ENCODE measurements at places on chromosomes 5 and 9.

DNA sequence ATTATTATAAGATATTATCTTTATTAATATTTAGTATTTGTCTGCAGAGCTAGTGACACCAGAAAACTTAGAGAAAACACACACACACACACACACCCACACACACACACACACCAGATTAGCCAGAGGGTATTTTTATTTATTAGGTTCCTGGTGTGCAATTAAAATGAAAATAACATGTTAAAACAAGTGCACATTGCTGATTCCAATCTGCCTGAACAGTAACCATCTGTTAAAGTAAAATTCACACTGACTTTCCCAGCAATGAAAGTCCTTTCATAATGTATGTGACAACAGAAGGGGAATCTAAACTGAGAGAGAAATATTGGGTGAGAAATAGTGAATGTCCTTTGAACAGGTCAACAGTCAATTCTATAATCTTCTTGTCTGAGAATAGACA lies 2323.5 kb upstream of the ACO1 start:
- DNase-seq: no peak

DNA sequence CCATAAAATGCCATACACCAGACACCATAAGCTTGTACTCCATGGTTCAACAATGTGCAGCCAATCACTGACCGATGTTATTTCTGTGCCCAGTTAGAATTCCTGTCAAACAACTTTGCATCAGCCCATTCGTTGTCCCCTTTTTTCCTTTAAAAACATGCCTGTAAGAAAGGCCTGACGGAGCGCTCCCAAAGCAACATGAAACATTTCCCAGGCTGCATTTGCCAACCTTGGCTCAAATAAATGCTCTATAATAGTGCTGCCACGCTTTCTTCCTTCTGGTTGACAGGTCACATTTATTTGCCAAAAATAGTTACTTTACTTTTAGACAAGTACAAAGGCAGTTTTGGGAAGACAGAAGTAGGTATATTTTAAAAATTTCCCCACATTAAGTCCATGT lies 735.6 kb upstream of the PTPRD start:
- no peak for DNase-seq

DNA sequence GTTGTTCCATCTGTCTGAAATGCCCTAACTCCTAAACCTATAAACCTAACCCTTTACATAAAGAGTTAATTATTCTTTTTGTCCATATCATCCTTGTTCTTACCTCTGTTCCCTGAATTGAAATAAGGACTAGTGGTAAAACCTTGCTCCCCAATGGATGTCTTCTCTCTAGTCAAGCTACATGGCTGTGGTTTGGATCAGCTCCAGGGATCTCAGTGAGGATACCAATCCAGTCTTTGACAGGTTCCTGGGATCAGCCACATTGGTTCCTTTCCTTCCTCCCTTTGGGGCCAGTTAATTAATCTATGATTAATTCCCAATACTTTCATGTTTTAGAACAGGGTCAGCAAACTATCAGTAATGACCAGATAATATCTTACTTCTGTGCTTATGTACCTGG lies 151.6 kb downstream of the SIL1 start:
- DNase-seq: peak; percentile 41

GRCh38 chr5:104699438-104699837 lies 1136.8 kb upstream of the NUDT12 start:
- DNase-seq: no peak

DNA sequence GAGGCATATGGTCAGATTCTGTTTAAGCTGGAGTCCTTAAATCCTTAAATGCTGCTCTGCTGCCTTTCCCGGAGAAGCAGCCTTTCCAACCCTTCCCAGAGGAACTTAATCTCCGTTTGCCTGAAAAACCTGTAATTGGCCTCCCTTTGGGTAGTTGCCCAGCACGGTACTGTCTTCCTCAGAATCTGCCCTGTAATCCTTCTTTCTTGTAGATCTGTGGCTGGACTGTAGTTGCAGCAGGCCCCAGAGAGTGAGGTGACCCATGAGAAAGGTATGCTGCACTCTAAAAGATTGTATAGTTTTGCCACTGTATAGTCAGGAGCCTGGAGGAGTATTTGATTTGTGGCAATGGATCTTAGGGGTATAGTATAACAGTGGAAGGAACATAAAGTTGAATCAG lies 11.7 kb downstream of the SPIN1 start:
- peak; percentile 94 for DNase-seq

DNA sequence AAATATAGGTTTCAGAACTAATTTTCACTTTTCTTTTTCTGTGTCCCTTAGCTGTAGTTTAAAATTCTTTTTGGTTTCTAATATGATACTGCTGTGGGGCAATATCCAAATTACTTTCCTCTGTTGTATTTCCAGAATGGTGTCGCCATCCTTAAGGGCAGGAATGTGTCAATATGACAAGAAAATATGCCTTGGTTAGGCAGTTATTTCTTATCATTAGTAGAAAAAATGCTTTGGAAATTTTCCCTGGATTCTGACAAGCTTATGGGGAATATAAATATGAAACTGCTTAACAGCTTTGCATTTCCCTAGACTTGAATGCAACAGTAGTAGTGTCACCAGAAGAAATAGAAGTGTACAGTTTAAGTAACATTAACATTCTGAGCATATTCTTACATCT lies 29.4 kb downstream of the ANKRD34B start:
- no peak for DNase-seq

DNA sequence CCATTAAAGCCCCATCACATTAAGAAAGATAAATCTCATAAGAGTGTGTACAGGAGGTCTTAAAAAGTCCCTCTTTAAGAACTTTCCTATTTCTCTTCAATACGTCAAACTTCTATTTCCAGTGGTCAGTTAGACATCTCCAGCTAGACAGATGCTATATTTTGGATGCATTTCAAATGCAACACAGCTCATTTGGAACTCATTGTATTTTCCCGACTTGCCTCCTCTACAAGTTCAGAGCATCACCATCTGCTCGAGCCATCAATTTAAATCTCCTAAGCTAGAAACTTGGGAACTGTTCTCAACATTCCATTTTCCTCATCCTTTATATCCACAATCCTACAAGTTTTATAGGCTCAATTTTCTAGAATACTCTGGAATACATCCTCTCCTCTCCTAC lies 3.2 kb upstream of the UHRF2 start:
- DNase-seq: no peak

DNA sequence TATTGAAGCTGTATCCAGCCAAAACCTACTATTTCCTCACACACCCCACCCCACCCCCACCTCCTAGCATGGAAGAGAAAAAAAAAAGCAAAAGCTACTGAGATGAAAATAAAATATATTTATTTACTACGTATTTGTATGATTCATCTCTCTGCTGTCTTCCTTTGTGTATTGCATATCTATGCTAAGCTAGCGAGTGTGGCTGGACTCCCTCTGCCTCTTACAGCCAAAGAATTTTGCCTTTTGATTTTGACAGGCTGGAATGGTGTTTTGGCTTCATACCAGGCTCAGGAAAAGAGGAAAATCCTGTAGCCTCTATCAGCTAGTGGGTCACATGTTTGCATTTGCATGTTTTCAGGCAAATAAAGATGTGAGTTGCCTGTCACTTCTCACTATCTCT lies 2.2 kb downstream of the ABLIM3 start:
- DNase-seq: peak; percentile 76

DNA sequence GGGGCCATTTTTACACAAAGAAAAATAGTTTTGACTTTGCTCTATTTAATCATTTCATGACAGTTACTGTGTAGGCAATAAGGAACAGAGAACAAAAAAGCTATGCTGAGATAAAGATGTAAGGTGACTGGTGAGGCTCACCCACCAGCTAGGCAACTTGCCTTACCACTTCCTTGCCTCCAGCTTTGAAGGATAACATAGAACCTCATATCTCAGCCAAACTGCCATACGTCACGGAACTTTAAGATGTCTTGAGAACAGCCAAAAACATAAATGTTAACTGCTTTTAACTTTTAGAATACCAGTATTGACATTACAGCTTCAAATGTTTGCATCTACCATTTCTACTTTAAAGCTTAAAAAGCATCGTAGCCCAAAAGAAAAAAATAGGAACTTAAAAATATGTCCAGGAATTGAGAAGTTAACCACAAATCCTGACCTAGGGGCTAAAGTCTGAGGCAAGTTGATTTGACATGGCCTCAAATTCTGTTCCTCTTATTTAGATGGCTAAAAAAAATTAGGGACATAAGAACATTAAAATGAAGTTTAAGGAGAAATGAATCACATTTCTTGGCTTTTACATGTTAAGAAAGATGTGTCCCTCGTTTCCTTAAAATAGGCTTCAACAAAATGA lies 7.7 kb upstream of the GCNT4 start:
- no peak for DNase-seq

- DNase-seq: peak; percentile 81
Measured at GRCh38 chr9:16671591-16672137, 198.8 kb downstream of the BNC2 start.

GRCh38 chr5:105392710-105393149 lies 1830.1 kb upstream of the NUDT12 start:
- no peak for DNase-seq

- peak; percentile 3 for DNase-seq
Measured at GRCh38 chr5:131460867-131461572, 174.0 kb downstream of the RAPGEF6 start.

- DNase-seq: no peak
Measured at GRCh38 chr9:114072184-114073140, 5.6 kb downstream of the AMBP start.

GRCh38 chr9:86700629-86701028 lies 246.7 kb downstream of the GAS1 start:
- peak; percentile 69 for DNase-seq

DNA sequence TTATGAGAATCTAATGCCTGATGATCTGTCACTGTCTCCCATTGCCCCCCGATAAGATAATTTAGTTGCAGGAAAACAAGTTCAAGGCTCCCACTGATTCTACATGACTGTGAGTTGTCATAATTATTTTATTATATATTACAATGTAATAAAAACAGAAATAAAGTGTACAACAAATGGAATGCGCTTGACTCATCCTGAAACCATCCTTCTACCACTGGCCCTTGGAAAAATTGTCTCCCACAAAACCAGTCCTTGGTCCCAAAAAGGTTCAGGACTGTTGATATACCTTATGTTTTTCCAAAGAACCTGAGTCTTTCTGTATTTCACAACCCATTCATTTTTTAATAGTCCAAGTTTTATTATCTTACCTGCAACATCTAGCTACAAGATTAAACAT lies 403.5 kb downstream of the TAF11L14 start:
- peak; percentile 5 for DNase-seq

GRCh38 chr5:119913425-119913824 lies 284.1 kb downstream of the FAM170A start:
- no peak for DNase-seq

GRCh38 chr5:67267512-67268216 lies 71.1 kb upstream of the CD180 start:
- DNase-seq: no peak

GRCh38 chr5:76202182-76202581 lies 119.0 kb downstream of the SV2C start:
- no peak for DNase-seq

DNA sequence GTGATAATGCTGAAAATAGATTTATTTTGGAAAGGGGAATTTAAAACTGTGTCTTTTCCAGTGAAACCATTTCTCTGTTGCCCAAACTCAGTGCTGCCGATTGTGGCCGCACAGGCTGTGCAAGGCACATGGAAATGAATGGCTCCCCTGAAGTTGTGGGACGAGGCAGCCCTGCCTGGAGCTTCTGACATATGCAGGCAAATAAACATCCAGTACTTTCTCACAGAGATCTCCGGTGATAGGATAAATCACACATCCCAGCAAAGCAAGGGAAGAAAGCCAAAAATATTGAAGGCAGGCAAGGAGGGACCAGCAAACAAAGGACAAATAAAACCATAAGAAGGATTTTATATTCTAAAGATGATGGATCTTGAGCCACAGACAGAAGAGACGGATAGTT lies 464.5 kb downstream of the MTRR start:
- no peak for DNase-seq

DNA sequence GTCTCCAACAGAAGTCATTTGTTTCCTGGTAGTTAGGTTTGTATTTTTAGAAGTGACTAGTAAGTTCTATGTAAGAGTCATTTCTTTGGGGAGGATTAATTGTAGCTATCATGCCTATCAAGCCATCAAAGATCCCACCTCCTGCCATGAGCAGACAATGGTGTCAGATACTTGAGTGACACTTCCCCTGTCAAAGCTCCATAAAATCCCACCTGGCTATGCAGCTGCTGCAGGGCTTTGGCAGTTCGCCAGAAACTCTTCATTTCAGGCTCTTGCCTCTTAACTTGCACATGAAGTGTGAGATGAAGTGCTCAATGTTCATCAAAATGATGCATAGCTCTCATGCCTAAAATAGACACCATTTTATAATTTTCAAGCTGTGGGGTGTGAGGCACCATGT lies 312.1 kb downstream of the CDH12 start:
- DNase-seq: no peak

- no peak for DNase-seq
Measured at GRCh38 chr5:3352711-3353110, 242.9 kb upstream of the IRX1 start.

- DNase-seq: no peak
Measured at GRCh38 chr5:137195483-137195882, 303.6 kb downstream of the SPOCK1 start.

DNA sequence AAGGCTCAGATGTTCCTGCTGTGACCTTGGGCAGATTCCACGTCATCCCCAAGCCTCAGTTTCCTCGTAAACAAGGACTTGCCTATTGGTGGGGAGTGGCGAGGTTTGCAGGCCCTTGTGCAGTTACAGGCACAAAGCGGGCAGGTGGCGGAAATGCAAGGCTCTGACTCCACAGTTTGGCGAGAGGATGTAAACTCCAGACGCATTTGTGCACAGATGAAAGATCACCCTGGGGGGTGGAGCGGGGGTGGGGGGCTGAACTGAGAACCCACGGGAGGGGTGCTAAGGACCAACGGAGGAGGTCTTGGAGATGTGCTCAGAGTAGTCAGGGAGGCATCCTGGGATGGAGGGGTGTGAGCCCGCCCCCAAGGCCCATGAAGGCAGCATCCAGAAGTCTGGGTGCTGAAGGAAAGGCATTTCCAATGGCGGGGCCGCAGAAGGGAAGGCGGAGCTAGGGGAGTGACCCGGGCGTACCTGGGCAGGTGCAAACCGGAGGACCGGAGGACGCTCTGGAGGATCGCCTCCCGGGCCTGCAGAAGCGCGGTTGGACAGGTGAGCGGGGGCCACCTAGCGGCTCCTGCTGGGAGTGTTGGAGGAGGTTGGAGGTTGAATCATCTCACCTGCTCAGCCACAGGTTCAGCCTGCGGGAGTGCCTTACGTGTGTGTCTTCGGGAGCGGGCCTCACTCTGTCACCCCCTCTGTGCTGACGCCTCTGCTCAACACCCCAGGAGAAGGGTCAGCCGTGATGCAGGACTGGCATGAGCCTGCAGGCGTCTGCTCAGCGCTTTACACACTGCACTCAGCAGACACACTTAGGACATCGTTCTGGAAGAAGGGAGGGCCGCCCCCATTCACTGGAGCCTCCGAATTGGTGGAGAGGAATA lies 1.9 kb upstream of the FIBCD1 start:
- no peak for DNase-seq

GRCh38 chr9:132798817-132799790 lies 79.0 kb downstream of the AK8 start:
- DNase-seq: no peak

DNA sequence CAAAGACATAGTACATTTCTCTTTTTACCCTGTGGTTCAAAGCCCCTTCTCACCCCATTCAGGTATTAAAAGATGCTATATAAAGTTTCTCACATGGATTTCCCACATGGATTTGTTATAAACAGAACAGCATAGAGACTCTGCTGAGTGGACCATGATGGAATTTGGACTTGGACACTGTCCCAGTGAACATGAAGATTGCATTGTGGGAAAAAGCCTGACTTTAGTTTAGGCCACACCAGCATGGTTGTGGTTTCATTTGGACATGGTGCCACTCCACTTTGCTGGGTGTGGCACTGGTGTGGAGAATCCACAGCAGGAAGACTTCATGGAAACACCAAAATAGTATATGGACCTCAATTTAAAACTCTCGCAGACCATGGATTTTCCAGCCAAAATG lies 124.6 kb downstream of the ARHGAP26 start:
- peak; percentile 74 for DNase-seq

Data from fibroblast of skin of right biceps (primary cell).